ENCODE measurements at places on chromosomes 13 and 19.

DNA sequence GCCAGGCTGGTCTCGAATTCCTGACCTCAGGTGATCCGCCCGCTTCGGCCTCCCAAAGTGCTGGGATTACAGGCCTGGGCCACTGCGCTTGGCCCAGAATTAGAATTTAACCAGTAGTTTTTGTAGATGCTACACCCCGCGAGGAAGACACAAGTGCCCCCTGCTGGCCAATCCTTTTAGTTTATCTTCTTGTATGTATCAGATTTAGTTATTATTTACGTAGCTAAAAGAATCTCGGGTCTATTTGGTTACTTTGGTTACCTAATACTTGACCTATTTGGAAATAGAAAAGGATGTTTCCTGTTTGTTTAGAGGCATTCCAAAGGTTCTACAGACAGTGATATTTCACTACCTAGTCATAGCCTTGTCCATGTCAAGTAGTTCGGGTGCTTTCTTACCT, 22.0 kb downstream of the MUC16 start:
- no peak for DNase-seq

- DNase-seq, result no peak
Observed at GRCh38 chr19:7368456-7368855, 19.7 kb downstream of the ARHGEF18 start.

- DNase-seq, result no peak
Observed at GRCh38 chr19:29624489-29625185, 18.6 kb downstream of the POP4 start.

DNA sequence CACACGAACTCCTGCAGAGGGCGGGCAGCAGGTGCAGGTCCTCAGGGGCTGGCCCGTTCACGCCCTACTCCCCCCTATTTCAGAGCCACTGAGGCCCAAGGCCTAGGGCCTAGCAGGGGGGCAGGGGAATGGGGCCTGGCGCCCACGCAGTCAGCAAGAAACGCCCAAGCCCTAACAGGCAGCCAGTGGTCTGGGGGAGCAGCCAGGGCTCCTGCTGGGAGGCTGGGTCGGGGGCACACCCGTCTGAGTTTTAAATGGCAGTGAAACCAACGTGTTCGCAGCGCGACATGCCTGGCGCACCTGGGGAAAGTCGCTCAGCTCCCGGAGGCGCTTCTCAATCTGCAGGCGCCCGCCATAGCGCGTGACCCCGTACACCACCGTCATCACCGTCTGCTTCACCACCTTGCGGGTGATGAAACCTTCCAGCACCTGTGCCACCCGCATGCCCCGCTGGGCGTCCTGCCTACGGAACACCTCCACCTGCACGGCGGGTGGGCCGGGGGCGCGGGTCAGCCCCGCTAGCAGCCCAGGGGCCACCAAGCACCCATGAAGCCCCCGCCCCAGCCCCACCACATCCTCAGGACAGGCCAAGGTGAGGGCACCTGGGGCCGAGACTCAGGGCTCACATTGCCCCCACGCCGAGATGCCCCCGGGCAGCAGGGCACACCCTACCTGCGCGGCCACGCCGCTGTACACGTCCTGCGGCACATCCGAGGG, 13.9 kb downstream of the POLRMT start:
- no peak for DNase-seq

- DNase-seq, result no peak
Observed at GRCh38 chr13:74270018-74270417, 135.8 kb upstream of the KLF12 start.

GRCh38 chr13:90696656-90697055, 650.8 kb upstream of the MIR17HG start:
- DNase-seq, result no peak

DNA sequence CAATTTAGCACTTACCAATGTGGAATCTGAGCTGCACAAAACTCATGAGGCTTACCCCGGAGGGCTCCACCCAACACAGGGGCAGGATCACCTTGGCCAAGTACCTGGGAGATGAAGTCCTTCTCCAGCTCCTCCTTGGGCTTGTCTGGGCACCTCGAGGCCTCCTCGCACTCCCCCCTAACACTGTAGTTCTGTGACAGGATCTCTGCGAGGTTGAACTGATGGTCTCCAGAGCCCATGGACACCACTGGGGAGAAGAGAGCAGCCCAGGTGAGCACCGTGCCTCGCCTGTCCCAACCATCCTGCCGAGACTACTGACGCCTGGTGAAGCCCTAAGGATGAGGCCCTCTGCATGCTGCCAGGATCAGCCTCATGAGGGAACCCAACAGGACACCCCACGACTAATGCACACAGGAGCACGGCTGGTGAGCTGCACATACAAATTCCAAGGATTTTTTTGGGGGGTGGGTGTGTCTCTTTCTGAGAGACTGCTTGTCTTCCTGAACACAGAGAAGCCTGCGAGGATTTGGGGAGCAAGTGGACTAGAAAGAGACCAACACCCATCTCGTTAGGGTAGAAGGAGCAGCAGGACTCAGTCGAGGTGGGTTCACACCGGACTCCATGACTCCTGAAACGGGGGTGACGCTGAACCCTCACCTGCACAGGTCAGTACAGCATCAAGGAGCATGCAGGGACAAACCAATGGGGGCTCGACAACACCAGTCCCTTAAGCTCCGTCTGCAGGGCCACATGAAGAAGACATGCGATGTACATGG, 10.1 kb downstream of the MIER2 start:
- no peak for DNase-seq

- no peak for DNase-seq
Observed at GRCh38 chr19:40231544-40232424, 5.3 kb upstream of the CCNP start.

- DNase-seq, result no peak
Observed at GRCh38 chr19:11693505-11694499, 44.9 kb downstream of the ZNF823 start.

- DNase-seq, result no peak
Observed at GRCh38 chr13:103878891-103879605, 812.8 kb upstream of the SLC10A2 start.

- DNase-seq, result no peak
Observed at GRCh38 chr19:41575998-41576397, at the start of gene CEACAM21. Gene CEACAM21, plus strand, starts transcription at chr19:41576166. Its CDS starts 109 bp downstream, at chr19:41576275.

DNA sequence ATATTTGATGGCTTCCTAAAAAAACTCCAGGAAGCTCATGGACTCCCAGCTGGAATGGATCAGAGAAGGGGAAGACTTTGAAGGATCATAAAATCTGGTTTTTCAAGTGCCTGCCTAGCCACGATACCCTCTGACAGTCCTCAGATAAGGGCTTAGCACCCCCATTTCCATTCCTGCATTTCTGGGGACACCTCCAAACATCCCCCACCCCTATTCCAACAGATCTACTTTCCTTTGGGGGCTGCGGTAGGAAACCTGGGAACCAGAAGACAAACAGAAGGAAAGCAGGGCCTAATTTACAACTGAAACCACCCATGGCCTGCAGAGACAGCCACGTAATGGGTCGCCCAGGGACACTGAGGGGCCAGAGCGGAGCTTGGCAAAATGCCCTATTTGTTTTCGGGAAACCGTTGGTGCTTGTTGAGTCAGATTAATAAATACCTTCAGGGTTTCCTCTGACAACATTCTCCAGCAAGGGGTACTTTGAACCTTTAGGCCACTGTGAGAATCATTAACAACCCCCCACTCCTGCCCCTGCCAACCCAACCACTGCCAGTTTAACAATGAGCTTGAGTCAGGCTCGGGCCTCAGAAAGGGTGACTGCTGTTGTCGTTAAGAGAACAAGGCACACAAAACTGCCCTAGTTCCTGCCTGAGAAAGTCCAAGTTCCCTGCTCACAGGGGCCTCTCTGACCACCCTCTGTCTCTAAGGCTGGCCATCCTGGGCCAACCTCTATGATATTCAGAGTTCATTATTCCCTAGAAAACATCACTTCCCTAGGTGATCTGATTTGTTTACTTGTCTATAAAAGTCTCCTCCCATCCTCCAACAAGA, 23.5 kb downstream of the RHPN2 start:
- DNase-seq, result no peak

GRCh38 chr13:87553142-87553541, 118.0 kb upstream of the SLITRK5 start:
- no peak for DNase-seq

GRCh38 chr13:23993680-23993985, 96.3 kb upstream of the C1QTNF9B start:
- DNase-seq, result no peak

- DNase-seq, result no peak
Observed at GRCh38 chr13:87878706-87879105, 207.5 kb downstream of the SLITRK5 start.

DNA sequence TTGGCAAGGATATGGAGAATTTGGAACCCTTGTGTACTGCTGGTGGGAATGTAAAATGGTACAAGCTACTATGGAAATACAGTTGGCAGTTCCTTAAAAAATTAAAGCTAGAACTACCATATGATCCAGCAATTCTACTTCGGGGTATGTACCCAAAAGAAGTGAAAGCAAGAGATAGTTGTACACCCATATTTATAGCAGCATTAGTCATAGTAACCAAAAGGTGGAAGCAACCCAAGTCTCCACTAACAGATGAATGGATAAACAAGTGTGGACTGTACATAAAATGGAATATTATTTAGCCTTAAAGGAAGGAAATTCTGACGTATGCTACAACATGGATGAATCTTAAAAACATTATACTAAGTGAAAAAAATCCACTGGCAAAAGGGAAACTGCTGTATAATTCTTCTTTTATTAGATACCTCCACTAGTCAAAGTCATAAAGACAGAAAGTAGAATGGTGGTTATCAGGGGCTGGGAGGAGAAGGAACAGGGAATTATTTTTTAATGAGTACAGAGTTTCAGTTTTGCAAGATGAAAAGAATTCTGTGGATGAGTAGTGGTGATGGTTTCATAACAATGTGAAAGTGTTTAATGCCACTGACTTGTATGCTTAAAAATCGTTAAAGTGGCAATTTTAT, 141.6 kb downstream of the RXFP2 start:
- no peak for DNase-seq

GRCh38 chr19:4208385-4209094, 20.8 kb upstream of the EBI3 start:
- no peak for DNase-seq

GRCh38 chr19:2039089-2039958, 11.7 kb downstream of the MKNK2 start:
- no peak for DNase-seq

GRCh38 chr19:17125062-17125727, 49.6 kb downstream of the MYO9B start:
- DNase-seq, result peak; percentile 19

DNA sequence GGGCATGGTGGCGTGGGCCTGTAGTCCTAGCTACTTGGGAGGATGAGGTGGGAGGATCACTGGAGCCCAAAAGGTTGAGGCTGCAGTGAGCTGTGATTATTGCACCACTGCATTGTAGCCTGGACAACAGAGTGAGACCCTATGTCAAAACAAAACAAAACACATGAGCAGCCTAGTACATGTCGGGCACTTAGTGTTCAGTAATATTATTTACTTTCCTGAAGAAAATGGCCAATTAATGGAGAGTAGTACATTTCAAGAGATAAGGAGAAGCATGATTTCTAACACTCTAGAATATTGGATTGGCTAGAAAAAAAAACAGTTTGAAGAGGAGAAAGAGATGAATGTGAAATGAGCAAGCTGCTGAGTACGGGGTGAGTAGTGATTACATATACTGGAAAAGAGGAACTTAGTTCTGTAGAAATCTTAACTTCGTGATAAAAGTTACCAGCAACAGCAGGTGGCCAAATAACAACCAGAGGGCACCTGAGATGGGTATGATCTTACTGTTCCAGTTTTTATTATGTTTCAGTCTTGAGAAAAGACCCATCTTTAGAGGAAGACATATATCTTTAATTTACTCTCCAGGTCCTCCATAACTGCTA, 36.2 kb downstream of the SPATA13 start:
- no peak for DNase-seq

DNA sequence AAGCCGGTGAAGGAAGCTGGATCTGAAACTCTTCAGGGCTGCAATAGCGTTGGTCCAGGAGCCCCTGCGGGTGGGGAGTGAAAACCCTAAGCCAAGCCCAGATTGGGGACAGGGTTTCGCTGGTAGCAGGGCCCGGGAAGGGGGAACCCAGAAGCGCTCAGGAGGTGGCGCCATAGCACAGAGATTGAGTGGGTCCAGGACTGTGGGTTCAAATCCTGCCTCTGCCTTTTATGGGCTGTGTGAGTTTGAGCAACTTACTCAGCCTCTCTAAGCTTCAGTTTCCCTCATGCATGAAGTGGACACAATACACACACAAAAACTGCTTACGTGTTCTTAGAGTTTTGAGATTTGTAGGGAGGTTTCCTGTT, 8.3 kb upstream of the SYCN start:
- DNase-seq, result peak; percentile 20

GRCh38 chr13:76638181-76638580, 248.0 kb downstream of the KCTD12 start:
- no peak for DNase-seq

DNA sequence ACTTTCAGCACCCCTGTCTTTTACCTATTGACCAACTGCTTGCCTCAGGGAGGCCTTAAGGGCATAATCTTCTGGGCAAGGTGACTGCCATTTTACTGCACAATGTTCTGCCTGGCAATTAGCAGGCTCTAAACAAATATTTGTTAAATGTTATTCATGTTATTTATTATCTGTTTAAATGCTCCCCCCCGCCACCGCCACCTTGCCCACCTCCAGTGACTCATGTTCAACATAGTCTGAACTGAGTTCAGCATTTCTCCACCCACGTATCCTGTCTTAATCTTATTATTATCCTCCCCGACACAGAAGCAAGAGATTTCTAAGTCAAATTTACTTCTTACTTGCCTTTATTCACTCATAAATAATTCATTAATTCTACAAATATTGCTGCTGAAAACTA, 144.8 kb downstream of the LIG4 start:
- no peak for DNase-seq

DNA sequence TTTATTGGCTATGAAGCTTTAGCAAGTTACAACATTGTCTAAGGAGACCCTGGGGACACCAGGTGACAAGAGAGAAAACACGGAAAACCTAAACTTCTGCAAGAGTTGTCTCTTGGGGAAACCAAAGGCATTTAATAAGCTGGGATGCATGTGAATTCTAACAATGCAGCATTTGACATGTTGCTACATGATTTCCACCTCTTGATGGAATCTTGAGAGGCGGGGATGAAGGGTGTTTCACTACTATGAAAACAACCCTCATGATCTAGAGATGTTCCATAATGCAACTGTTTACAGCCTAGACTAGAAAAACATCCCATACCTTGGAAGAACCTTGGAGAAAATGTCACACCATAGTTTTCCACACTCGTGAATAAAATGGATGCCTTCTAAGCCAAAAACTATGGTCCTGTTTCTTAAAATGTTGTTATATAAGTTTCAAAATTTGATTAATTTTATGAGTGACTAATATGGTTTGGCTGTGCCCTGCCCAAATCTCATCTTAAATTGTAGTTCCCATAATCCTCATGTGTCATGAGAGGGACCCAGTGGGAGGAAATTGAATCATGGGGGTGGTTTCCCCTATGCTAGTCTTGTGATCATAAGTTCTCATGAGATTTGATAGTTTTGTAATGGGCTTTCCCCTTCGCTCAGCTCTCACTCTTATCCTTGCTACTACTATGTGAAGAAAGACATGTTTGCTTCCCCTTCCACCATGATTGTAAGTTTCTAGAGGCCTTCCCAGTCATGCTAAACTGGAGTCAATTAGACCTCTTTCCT, 164.6 kb downstream of the TNFSF13B start:
- no peak for DNase-seq

All from stimulated activated CD8-positive, alpha-beta memory T cell treated with anti-CD3 and anti-CD28 coated beads, Interleukin-7, amount 100 ng/mL, for 4 hours (primary cell).